ENCODE measurements at places on chromosomes 7 and 10.

GRCh38 chr10:30493609-30494530 is 59.9 kb downstream of the MAP3K8 start:
- peak; percentile 70 for DNase-seq

- DNase-seq: no peak
Observed at GRCh38 chr7:14999331-14999730, 96.8 kb upstream of the DGKB start.

GRCh38 chr7:54112567-54112966 is 429.6 kb upstream of the VSTM2A start:
- no peak for DNase-seq

DNA sequence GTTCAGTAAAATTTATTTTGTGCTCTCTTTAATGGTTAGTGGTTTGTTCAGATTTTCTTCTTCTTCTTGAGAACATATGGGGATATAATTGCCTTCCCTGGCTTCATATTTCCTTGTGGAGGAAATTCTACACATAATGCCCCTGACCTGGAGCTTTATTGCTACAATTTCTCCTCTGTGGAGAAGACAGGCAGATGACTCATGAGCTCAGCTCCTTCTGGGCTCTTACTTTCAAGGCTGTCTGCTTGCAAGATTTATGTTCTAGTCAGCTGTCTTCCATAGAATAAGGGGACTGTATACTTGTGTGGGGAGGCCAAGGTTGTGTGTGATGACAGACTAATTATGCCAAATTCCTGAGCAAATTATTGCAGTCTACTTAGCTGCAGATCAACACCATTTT is 1.6 kb downstream of the LRRD1 start:
- no peak for DNase-seq

DNA sequence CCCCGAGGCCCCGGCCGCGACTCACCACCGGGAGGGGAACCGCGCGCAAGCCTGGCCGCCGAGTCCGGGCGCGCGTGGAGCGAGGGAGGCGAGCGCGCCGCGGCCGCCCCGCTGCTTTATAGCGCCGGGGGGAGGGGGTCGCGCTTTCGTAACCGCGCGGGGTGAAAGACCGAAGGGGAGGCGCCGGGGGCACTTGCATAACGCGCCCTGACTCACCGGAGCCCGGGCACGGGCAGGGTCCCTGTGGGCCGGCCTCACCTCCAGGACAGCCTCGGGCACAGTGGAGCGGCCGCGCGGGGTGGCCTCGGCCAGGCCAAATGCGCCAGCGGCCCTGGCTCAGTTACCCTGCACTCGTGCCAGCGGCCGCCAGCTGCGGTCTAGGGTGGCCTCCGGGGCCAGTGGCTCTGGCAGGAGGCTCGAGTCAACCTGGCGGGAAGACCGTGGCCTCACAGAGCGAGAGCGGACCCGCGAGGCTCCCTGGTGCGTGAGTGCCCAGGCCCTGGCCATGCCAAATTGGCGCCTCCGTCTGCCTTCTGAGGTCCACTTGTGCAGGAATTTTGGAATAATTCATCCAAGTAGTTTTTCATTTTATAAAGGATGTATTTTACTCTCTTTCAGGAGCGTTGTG is at the start of gene RBP4:
Gene RBP4, minus strand, starts transcription at position 90 of the 628 bp plus-strand sequence. CDS start 207 bp downstream, outside the sequence.
- peak; percentile 26 for DNase-seq

DNA sequence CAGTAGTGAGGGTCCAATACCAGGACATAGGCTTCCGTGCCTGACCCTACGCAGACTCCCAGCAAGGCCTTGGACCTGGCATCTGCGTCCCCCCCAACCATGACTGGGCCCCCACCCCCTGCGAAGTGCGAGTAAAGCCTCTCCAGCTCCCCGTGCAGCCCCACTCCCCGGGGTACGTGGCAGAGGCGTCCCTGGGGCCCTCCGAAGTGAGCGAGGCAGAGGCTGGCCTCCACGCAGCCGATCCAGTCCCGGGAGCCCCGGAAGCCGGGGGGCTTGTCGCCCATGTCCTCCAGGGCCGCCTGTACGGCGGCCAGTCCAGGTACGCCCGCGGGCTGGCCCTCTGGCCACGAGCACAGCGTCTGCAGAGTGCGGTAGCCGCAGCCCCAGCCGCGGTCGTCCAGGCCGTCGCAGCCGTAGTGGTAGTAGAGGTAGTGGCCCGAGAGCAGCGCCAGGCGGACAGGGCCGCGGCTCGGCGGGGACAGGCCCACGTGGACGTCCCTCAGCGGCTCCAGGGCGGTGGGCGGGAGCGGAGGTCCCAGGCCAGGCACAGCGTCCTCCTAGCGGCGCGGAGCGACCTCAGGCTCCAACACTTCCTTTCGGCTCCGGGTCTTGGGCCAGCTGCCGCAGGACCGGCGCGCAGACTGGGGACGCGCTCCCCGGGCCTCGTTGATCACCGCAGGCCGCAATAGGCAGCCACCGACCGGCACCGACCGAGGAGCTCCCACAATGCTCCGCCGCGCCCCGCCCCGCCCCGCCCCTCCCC is at the start of gene UFSP1:
Gene UFSP1, minus strand, starts transcription at position 728 of the 763 bp plus-strand sequence. Its CDS starts 444 bp downstream, at position 284.
- no peak for DNase-seq
